ENCODE measurements at places on chromosomes 13 and 19. TPM values are rescaled to one million over a fixed set of nuclear protein-coding genes. Genes with fewer than 3 reads are reported as not detected.

Gene CGB5
- not detected for polyA plus RNA-seq

Gene GRWD1
- 9.0 TPM for polyA plus RNA-seq

GRCh38 chr13:39895254-39895653 is 239.8 kb downstream of the COG6 start:
- H3K4me3 ChIP-seq, result no peak overlapping the region
- H3K4me1 ChIP-seq, result peaks cover 2% of the 10 kb centered on the region
- no peaks in the 10 kb centered on the region for H3K36me3 ChIP-seq
- no peaks in the 10 kb centered on the region for H3K27me3 ChIP-seq
- no peak for DNase-seq

GRCh38 chr13:31043957-31044356 is 111.5 kb downstream of the TEX26 start:
- H3K27me3 ChIP-seq, result no peaks in the 10 kb centered on the region
- H3K36me3 ChIP-seq, result no peaks in the 10 kb centered on the region
- no peaks in the 10 kb centered on the region for H3K4me1 ChIP-seq
- H3K4me3 ChIP-seq, result no peak overlapping the region
